Activated CD4-positive, alpha-beta T cell treated with anti-CD3 and anti-CD28 coated beads, Interleukin-2, amount 10 ng/mL, durations not matched to agents 7 days and 5 days (primary cell): ENCODE measurements at places on chromosomes 6 and 20.
A peak's percentile ranks its signal among the peaks of the same experiment; 100 is the strongest.

GRCh38 chr20:33377366-33377765, 24.0 kb downstream of the CDK5RAP1 start:
- H3K27ac ChIP-seq, result peak overlapping the region; percentile 80
- DNase-seq, result peak; percentile 14
- H3K4me3 ChIP-seq, result no peak overlapping the region
- H3K4me1 ChIP-seq, result peaks cover 44% of the 10 kb centered on the region

GRCh38 chr6:78492351-78493017, 374.9 kb upstream of the IRAK1BP1 start:
- H3K36me3 ChIP-seq, result no peaks in the 10 kb centered on the region
- no peaks in the 10 kb centered on the region for H3K4me1 ChIP-seq
- H3K4me3 ChIP-seq, result no peak overlapping the region
- no peak for DNase-seq

DNA sequence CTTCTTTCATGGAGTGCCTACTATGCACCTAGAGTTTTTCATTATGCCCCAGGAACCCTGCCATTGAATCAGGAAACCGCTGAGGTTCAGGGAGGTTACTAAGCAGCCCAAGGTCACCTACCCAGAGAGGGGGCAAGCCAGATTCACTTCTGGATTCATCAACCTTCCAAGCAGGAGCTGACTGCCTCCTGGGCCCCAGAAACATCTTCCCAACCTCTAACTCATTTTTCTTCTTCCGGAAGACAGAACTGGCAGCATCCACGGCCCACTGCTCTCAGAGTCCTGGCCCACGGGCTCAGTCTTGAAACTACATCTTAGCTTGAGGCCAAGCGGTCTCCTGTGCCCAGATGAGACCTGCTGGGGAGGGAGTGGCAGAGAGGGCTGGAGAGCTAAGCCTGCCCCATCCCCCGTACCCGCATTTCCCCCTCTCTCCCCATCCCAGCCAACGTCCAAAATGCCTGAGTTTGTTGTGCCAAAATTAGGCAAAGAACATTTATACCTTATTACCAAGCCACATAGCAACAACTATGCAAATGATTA, 281.0 kb downstream of the CDC5L start:
- peak overlapping the region; percentile 6 for H3K27ac ChIP-seq
- no peak overlapping the region for H3K4me3 ChIP-seq
- no peak for DNase-seq
- H3K27me3 ChIP-seq, result peaks cover 1% of the 10 kb centered on the region
- no peaks in the 10 kb centered on the region for H3K4me1 ChIP-seq

- no peaks in the 10 kb centered on the region for H3K4me1 ChIP-seq
- no peak overlapping the region for H3K27ac ChIP-seq
- no peaks in the 10 kb centered on the region for H3K36me3 ChIP-seq
- no peak overlapping the region for H3K4me3 ChIP-seq
- no peak for DNase-seq
- peaks cover 21% of the 10 kb centered on the region for H3K27me3 ChIP-seq
Measured at GRCh38 chr6:151661928-151662327, 145.6 kb upstream of the ESR1 start.
